ENCODE measurements at places on chromosomes 7 and 10.

DNA sequence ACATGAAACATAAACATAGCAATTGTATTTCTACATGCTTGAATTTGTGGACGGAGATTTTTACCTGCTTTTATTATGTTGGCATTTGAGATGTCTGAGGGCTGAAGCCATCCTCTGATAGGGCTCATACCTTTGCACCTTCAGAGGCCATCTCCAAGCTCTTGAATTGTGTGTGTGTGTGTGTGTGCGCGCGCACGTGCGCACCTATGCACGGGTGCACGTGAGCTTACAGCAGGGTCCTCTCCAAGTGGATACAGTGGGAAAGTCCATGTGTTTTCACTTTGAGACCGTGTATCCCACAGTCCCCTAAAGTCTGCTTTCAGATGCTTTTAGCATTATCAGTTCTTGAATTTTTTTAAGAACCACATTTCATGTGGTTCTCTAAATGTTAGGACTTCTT, 178.6 kb downstream of the RAB11FIP2 start:
- ATAC-seq: no peak

DNA sequence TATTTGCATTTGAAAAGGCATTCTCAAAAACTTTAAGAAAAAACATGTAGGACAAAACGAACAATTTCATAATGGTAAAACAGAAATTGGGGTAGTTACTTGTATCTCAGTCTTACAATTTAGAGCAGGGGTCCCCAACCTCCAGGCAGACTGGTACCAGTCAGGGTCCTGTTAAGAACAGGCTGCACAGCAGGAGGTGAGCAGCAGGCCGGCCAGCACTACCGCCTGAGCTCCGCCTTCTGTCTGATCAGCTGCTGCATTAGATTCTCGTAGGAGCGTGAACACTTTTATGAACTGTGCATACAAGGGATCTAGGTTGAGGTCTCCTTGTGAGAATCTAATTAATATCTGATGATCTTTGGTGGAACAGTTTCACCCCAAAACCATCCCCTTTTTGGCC, 77.3 kb downstream of the SEMA3A start:
- no peak for ATAC-seq

DNA sequence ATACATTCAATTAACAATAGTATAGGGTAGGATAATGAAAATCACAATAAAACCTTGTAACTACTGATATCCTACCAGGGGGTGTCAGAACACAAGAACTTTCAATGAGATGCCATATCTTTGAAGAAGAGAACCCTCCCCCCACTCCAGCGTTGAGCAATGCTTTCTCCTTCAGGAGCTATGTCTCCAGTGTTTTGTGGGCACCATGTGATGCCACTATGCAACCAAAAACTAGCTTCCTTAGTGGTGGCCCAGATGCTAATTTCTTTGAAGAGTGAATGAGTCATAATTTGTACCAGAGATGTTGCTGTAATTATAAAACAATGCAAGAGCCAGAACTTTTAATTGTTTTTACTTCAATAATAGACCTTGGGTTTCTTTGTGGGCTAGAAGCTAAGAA, 76.0 kb upstream of the ADO start:
- no peak for ATAC-seq

GRCh38 chr10:6786579-6787031, 206.5 kb upstream of the PRKCQ start:
- peak; percentile 73 for ATAC-seq

GRCh38 chr10:31421322-31421721, 102.3 kb downstream of the ZEB1 start:
- ATAC-seq: no peak

DNA sequence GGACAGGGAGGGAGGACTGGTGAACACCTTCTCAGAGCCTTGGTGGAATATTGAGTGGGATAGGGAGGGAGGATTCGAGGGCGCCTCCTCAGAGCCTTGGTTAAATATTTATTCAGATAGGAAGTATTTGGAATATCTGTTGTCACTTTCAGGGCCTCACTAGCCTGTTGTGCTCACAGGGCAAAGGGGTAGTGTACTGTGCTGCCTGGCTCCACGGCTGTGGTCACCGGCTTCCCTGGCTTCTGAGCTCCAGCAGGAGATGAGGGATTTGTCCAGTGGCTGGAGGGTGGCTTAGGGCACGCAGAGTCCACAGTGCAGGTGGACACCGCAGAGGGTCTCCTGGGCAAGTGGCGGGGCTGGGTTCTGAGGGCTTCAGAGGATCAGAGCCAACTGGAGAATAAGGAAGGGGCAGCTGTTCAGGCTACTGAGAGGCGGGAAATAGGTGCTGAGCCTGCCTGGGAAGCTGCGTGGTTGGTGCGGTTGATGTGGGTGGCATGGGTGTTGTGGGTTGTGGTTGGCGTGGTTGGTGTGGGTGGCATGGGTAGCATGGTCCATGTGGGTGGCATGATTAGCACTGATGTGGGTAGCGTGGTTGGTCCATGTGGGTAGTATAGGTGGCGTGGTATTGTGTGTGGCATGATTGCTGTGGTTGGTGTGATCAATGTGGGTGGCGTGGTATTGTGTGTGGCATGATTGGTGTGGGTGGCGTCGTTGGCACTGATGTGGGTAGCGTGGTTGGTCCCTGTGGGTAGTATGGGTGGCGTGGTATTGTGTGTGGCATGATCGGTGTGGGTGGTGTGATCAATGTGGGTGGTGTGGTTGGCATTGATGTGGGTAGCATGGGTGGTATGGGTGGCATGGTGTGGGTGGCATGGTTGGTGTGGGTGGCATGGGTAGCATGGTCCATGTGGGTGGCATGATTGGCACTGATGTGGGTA, 16.7 kb downstream of the INPP5A start:
- ATAC-seq: no peak

GRCh38 chr7:117323305-117323850, 520 bp upstream of the WNT2 start:
- no peak for ATAC-seq

GRCh38 chr10:74900297-74900696, 73.9 kb downstream of the KAT6B start:
- no peak for ATAC-seq

GRCh38 chr10:21202776-21203462, 305.8 kb upstream of the NEBL start:
- no peak for ATAC-seq

DNA sequence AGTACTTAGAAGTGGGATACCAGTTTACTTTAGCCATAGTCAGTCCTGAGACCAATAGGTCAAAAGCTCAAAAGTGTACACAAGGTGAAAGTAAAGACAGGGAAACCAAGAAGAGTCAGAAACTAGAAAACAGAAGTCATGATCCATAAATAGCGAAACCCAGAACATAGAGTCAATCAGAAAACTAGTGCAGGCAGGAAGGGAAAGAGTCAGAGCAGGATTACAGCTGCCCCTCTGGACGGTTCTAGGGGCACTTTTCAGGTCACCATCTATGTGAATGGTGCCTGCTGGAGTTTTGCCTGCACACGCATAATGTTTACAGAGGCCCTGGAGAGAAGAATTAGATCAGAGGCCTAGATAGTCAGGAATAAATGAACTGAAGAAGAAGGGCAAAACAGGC, 22.4 kb upstream of the DMTF1 start:
- peak; percentile 58 for ATAC-seq

GRCh38 chr10:15898046-15898445, 37.7 kb upstream of the MINDY3 start:
- no peak for ATAC-seq

- ATAC-seq: no peak
Observed at GRCh38 chr10:91287276-91287675, 66.8 kb downstream of the PCGF5 start.

- ATAC-seq: peak; percentile 64
Observed at GRCh38 chr10:125084614-125085257, 75.6 kb downstream of the CTBP2 start.

DNA sequence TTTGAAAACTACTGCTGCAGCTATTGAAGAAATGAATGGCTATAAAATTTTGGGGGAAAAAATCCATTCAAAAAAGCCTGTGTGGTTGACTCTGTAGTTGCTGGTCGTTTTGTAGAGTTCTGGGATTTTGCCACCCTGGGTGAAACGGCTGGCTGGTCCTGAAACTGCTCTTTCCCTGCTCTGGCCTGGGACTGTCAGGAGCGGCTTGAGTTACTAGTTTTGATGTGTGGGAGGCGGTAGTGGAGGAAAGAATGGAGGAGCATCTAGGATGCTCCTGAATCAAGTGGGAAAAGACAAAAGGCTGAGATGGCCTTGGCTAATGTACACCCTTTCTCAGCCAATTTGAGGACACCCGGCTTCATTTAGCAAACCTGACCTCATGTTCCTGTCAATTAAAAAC, 72.5 kb downstream of the ZNF365 start:
- no peak for ATAC-seq

- no peak for ATAC-seq
Observed at GRCh38 chr10:6464862-6465430, 115.1 kb downstream of the PRKCQ start.

- peak; percentile 32 for ATAC-seq
Observed at GRCh38 chr10:51743146-51743545, 43.8 kb upstream of the CSTF2T start.

DNA sequence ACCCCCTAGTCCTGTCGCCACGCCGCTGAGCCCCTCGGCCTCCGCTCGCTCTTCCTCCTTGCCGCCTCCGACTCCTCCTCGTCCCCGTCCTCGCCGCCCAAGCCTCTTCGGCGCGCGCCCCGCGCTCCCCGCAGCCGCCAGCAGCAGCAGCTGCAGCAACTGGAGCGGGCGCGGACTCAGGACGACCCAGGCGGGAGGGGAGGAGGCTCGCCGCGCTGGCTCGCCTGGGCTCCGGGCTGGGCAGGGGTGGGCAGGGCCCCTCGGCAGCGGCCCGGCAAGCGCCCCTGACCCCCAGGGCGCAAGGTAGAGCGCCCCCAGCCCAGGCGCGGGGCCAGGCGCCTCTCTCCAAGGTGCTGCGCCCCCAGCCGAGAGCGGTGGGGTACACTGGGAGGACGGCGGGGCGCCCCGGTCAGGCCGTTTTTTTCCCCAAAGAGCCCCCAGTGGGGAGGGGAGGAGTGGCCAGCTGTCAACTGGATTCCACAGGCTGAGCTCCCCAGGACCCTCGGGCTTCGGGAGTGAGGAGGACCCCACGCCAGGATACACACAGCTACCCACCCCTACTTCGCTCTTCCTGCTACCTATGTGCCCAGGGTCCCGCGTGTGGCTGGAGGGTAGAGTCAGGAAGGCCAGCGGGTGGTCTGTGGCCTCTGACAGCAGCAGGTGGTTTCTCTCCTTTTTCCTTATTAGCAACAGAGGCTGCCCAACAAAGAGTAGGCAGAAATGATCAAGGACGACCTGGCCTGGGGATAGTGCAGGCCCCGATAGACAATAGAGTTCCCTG, 903 bp upstream of the KCNMA1 start:
- ATAC-seq: peak; percentile 55

GRCh38 chr10:20007426-20007825, 191.2 kb downstream of the PLXDC2 start:
- no peak for ATAC-seq

GRCh38 chr7:25260862-25261494, 32.7 kb upstream of the NPVF start:
- no peak for ATAC-seq

- ATAC-seq: peak; percentile 85
Observed at GRCh38 chr7:1422512-1423263, 36.6 kb downstream of the MICALL2 start.

GRCh38 chr7:50068026-50068425, 25.0 kb downstream of the ZPBP start:
- no peak for ATAC-seq

GRCh38 chr7:95088536-95089215, 181.3 kb downstream of the PPP1R9A start:
- ATAC-seq: no peak

- no peak for ATAC-seq
Observed at GRCh38 chr7:6436385-6436685, 11.4 kb downstream of the DAGLB start.

DNA sequence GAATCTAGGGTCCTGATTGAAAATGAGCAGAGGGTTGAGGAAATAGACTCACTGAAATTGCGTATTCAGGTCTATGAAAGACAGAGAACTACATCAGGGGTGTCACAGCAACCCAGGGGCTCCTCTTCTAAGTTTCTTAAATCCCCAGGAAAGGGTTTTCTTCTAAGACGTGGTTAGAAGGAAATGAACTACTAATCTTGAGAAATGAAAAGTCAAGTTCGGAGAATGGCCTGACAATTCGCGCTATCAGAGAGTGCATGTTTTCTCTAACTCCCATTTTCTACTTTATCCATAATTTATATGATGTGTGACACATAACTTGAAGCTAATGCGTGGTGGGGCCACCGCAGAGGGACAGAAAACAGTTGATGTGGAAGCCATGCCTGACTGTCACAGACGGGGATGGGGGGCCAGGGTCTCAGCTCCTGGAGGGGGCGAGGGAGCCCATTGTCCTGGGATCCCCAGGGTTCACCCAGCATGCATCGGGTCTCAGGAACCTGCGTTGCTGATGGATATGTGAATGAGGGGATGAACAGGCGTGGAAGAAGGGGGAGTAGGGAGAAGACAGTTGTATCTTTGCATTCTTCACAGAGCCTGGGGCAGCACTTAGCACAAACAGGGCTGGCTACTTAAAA, 86.3 kb downstream of the PTPRE start:
- no peak for ATAC-seq

DNA sequence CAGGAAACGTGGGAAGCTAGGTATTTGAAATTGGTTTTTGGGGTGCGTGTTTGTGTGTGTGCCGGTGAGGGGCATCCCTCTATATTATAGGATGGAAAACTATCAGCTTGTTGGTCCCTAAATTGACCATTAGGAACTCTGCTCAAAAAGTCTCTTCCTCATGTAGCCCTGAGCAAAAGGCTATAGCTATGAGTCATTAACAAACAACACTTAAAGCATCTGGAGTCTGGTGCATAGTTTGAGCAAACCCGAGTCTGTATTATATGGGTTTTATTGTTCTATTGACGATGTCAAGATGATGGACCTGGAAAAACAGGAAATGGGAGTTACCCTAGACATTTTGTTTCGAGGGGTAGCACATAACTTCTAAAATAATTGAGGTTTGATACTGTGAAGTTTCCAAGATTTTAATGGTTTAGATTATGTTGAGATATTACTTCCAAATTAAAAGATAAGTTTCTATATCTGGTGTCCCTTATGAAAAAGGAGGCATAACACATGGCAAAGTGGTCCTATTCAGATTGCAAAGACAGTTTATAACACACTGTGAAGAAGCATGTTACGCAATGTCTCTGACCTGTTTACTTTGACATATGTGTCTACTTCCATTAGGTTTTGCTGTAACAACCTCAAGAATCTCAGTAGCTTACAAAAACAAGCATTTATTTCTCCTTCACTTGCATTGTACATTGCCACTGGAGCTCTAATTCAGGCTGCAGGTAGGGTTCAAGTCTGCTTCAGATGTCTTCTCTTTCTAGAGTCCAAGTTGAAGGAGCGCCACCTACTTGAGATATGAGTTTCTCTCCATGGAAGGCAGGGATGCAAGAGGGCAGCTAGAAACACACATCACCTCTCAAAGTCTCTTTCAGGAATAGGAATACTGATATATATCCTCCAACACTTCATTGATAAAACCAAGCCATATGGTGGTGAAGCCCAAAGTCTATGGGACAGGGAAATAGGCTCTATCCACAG, 357.7 kb downstream of the PHF14 start:
- no peak for ATAC-seq

DNA sequence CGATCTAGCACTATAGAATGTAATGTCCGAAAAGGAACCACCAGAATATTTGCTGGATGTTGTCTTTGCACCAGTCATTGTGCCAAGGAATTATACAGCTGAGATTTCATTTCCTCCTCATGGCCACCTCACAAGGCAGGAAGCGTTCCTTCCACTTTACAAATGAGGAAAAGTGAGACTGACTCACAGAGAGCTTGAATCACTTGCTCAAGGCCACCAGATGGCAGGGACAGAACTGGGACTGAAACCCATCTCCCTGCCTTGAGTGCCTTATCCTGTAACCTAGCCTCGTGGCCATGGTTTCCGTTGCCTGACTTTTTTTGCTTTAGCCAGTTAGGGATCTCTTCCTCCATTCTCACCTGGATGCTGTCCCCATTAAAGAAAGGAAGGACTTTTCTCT, 44.7 kb upstream of the PDZD8 start:
- no peak for ATAC-seq

- no peak for ATAC-seq
Observed at GRCh38 chr10:46233181-46233580, 53.6 kb upstream of the ANTXRL start.
